HT-29 (cell line): ENCODE measurements at places on chromosomes 3 and 15. TPM values are rescaled to one million over a fixed set of nuclear protein-coding genes. Genes with fewer than 3 reads are reported as not detected.

GRCh38 chr15:93035953-93036810, 52.8 kb downstream of the RGMA start:
- peak; percentile 52 for DNase-seq

DNA sequence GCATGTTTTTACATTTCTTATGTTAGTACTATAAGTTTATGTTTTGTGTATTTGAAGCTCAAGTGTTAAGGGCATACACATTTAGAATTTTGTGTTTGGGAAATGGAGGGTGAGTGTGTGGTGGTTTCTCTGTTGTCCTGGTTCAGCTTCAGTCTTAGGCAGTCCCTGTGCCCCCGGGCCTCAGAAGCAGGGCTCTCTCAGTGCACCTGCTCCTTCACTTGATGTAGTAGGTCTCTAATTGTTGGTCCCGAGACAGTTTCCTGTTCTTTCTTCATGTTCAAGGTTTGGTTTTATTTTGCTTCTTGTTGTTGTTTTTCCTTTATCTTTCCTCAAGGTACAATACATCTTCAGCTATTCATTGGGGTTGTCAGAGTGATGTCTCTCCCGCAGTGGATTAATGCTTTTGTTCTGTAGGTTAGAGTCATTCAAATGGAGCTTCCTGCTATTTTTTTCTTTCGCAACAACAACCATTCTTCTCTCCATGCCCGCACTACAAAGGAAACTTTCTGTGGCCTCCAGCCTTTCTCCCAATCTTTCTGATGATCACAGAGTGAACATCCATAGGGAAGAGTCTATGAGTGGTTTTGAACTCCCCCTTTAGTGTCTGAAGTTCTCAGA, 177.8 kb upstream of the GOLGA6L4 start:
- DNase-seq = no peak

GRCh38 chr15:91186904-91187656, 87.0 kb downstream of the SV2B start:
- peak; percentile 59 for DNase-seq

DNA sequence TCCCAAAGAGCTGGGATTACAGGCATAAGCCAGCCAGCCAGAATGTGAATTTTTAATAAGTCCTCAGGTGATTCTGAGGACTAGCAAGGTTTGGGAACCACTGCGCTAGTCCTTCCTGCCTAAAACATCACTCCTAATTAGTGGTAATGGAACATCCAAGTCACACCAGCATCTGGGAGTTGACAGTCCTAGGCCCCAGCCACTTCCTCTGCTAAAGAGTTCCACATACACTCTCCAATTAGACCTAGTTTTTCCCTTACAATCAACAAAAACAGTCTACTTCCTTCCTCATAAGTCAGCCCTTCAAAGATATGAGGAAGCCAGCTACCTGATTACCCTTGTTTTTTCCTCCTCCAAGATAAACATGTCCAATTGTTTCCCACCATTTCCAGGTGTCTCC, 78.1 kb downstream of the OXNAD1 start:
- no peak for DNase-seq

GRCh38 chr15:84946772-84947489, 34.7 kb upstream of the PDE8A start:
- DNase-seq = no peak

DNA sequence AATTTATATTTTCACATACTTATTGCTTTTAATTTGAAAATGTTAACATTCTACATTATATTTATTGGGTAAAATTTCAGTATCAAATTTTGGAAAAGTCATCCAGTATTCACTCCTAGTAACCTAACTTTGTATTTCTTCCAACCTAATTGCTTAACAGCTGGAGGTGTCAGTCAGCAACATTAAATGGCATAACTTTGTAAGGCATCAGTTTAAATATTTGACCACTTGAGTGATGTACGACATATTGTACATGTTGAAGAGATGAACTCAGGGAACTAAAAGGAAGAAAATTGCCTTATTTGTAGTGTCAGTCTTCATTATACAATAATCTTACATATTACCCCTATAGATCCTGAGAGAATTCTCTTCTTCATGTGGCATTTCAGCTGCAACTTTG, 326.8 kb downstream of the NAALADL2 start:
- DNase-seq = no peak

- DNase-seq = no peak
These were observed 252.6 kb downstream of the PLCL2 start for GRCh38 chr3:17137321-17137826.

GRCh38 chr3:188749010-188749617, 422.7 kb upstream of the TPRG1 start:
- peak; percentile 69 for DNase-seq

DNA sequence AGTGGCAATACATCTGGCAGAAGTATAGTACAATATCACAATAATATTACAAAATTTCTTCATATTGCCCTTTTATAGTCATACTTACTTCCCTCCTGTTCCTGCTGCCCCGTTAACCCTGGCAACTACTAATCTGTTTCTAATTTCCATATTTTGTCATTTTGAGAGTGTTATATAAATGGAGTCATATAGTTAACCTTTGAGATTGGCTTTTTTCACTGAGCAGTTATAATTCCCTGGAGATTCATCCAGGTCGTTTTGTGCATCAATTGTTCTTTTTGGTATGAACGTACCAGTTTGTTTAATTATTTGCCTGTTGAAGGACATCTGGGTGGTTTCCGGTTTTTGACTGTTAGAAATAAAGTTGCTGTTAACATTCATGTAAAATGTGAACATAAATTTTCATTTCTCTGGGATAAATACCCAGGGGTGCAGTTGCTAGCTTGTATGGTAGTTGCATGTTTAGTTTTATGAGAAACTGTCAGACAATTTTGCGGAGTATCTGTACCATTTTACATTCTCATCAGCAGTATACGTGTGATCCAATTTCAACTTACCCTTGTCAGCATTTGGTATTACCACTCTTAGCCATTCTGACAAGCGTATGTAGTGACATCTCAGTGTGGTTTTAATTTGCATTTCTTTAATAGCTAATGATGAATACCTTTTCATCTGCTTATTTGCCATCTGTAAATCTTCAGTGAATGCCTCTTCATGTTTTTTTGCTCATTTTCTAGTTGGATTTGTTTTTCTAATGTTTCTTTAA, 32.2 kb upstream of the IL20RB start:
- no peak for DNase-seq

DNA sequence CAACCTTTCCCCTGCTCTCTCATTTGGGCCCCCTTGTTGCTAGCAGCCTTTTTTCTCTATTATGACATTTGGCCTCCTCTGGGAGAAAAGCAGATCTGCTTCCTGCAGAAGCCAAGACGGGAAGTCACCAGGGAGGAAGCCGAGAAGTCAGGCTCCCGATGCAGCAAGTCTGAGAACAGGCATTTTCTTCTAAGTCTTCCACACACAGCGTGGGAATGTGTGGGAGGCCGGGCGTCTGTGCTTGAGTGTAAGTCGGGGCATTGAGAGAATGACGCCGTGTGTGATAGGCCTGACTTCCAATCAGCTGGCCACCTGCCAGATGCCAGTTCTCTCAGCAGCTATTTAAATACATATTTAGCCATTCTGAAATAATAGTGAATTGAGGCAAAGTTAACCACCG, 75.8 kb upstream of the FAM98B start:
- DNase-seq = no peak

DNA sequence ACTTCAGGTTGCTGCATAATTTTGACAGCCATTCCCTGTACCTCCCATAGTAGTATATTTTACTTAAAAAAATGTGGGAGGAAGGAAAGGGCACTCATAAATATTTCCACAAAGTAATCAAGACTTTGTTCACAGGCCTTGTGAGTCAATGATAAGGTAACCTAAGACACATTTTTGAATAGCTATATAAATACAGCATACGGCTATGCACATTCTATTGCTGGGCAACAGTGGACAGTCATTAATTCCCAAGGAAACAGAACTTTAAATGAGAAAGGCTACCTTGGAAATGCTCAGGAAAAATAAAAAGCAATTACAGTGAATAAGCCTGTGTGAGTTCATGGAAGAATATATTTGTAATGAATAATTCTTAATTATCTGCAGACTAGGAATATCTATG, 144.0 kb downstream of the CADM2 start:
- DNase-seq = no peak

DNA sequence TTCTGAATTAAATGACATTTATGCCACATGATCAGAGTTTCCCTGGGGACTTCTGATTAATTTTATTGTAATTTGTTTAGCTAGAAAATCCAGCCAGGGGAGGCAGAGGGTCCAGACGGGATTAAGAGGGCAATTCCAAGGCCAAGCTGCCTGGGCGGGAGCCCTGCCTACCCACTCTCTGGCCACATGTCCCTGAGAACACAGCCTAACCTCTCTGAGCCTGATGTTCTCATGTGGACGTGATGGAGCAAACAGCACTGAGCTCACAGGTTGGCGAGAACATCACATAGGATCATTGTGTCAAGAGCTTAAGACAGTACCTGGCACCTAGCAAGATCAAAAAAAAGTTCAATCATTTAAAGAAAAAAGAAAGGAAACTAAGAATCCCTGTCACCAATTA, 1.0 kb downstream of the LRRC2 start:
- DNase-seq = no peak

DNA sequence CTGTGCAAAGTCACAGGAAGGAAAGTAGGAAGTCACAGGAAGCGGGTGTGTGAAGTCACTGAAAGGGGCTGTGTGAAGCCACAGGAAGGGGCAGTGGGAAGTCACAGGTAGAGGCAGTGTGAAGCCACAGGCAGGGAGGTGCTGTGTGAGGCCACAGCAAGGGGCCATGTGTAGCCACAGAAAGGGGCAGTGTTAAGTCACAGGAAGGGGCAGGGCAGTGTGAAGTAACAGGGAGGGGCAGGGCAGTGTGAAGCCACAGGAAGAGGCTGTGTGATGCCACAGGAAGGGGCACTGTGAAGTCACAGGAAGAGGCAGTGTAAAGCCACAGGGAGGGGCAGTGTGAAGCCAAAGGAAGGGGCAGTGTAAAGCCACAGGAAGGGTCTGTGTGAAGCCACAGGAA, 36.5 kb downstream of the GASK1A start:
- DNase-seq = no peak

DNA sequence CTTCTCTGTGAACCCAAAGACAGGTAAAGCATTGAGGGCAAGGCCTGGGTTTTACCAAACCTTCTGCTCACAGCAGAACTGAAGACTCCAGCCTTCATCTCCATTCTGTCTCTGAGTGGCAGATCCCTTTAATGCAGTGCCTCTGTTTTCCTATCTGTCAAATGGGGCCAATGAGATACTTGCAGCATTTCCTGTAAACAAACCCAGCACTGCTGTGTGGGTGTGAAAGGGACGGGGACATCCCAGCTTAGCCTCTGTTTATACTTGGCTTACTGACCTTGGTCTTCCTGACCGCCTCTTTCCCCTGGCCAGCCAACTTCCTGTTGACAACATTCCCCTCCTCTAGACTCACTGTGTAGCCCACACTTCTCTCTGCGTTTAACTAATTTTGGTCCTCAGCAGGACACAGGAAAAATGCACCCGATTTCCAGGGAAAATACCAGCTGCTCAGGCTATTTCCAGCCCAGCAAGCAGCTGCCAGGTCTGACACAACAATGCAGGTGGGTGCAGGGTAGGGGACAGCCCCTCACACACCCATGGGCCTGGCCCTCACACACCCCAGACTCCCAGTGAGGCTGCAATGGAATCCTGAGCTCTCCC, 105.9 kb upstream of the HERC1 start:
- DNase-seq = no peak

- DNase-seq = no peak
These were observed 157.2 kb downstream of the BBX start for GRCh38 chr3:107679921-107680320.

GRCh38 chr3:119304201-119304713, 10.1 kb downstream of the ARHGAP31 start:
- DNase-seq = no peak

- DNase-seq = no peak
These were observed 99.7 kb upstream of the DAZL start for GRCh38 chr3:16704941-16705340.

GRCh38 chr3:59438492-59438891, 388.7 kb upstream of the CFAP20DC start:
- DNase-seq = no peak

DNA sequence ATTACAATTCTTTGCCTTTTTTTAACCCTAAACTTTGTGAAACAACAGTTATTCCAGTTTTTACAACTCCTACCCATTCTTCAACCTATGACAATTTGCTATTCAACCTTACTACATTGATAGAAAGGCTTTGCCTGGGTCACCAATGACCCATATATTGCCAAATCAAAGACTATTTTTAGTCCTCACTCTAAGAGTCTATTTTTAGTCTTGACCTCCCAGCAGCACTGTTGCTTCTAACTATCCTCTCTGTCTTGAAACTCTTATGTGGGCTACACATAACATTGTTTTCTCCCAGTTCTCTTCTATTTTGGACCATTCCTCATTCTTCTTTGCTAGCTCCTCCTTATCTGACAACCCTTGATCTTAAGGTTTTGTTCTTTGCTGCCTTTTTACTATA, 71.4 kb downstream of the C3orf80 start:
- no peak for DNase-seq

GRCh38 chr3:191555037-191555436, 94.1 kb downstream of the PYDC2 start:
- DNase-seq = no peak

DNA sequence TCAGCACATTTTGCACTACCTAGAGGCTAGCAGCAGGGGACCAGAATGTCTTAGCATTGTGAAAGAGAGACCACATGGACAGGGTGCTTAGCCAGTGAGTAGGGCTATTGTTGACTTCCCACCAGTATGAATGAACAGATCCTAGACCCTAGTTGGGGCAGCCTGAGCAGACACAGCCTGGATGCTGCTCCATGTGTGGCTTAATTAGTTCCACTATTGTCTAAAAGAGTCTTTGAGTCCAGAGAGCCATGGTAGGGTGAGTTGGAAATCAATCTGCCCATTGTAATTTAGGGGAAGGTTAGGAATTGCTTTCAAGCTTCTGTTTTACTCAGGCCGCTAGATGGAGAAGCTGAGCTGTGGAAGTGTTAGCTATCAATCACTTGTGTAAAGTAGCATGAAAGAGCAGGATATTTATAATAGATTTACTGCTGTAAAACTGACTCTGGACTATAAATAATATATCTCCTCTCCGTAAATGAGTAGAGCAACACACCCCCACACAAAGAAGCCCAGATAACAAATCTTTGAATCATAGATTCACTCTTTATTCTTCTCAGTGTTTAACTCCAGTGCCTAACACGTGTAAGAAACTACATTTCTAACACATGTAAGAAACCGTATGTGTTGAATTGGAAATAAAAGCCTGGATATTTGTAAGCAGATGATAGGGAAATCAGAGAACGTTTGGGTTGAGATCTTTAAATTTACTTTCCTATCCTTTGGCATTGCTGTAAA, 4.1 kb upstream of the GCSAM start:
- peak; percentile 92 for DNase-seq

The FMN1 gene
- total RNA-seq = 9.4 and 11.5 TPM in 2 replicates

The GOLGA6D gene
- total RNA-seq = 0.15 TPM in 1 of 2 replicates, not detected in the other

The ZNF501 gene
- total RNA-seq = 0.08 and 4.8 TPM in 2 replicates

The GMPS gene
- total RNA-seq = 23.4 and 23.8 TPM in 2 replicates

The FSTL1 gene
- 0.08 TPM in 1 of 2 replicates, not detected in the other for total RNA-seq

The GASK1A gene
- total RNA-seq = 0.18 TPM in 1 of 2 replicates, not detected in the other

The WDR93 gene
- 0.08 and 0.61 TPM in 2 replicates for total RNA-seq

The DNAJC17 gene
- 47.9 and 53.5 TPM in 2 replicates for total RNA-seq

The XIRP1 gene
- not detected in 2 replicates for total RNA-seq

The LYZL4 gene
- total RNA-seq = not detected in 2 replicates
